ENCODE measurements at places on chromosomes 2 and 18. TPM values are rescaled to one million over a fixed set of nuclear protein-coding genes. Genes with fewer than 3 reads are reported as not detected.

The LIMS3 gene
- 0.05 TPM for polyA plus RNA-seq

The PLGLB1 gene
- 0.38 TPM for polyA plus RNA-seq

The ATP6V1B1 gene
- not detected for polyA plus RNA-seq

The ZNF514 gene
- 8.0 TPM for polyA plus RNA-seq

The TSN gene
- polyA plus RNA-seq: 78.4 TPM

The CNRIP1 gene
- not detected for polyA plus RNA-seq

The EIF2AK3 gene
- polyA plus RNA-seq: 7.9 TPM

The UGGT1 gene
- 30.9 TPM for polyA plus RNA-seq

The GULP1 gene
- 8.4 TPM for polyA plus RNA-seq

The AKAIN1 gene
- polyA plus RNA-seq: not detected

The CNDP1 gene
- not detected for polyA plus RNA-seq

The DNAJC27 gene
- polyA plus RNA-seq: 2.8 TPM

The NDUFAF7 gene
- polyA plus RNA-seq: 20.8 TPM

The RNU2-63P gene
- polyA plus RNA-seq: 2.4 TPM

The FANCL gene
- polyA plus RNA-seq: 15.1 TPM

The CLEC4F gene
- not detected for polyA plus RNA-seq

The FIGN gene
- polyA plus RNA-seq: 2.9 TPM

The CRYGD gene
- polyA plus RNA-seq: not detected

The SOWAHC gene
- 18.0 TPM for polyA plus RNA-seq

The SLC19A3 gene
- 0.58 TPM for polyA plus RNA-seq

- no peak for DNase-seq
Observed at GRCh38 chr18:44737623-44738022, 56.9 kb downstream of the SETBP1 start.

- DNase-seq: no peak
Observed at GRCh38 chr18:58338961-58339592, 289.8 kb downstream of the ALPK2 start.

- DNase-seq: no peak
Observed at GRCh38 chr2:31558401-31559295, 22.1 kb downstream of the SRD5A2 start.

DNA sequence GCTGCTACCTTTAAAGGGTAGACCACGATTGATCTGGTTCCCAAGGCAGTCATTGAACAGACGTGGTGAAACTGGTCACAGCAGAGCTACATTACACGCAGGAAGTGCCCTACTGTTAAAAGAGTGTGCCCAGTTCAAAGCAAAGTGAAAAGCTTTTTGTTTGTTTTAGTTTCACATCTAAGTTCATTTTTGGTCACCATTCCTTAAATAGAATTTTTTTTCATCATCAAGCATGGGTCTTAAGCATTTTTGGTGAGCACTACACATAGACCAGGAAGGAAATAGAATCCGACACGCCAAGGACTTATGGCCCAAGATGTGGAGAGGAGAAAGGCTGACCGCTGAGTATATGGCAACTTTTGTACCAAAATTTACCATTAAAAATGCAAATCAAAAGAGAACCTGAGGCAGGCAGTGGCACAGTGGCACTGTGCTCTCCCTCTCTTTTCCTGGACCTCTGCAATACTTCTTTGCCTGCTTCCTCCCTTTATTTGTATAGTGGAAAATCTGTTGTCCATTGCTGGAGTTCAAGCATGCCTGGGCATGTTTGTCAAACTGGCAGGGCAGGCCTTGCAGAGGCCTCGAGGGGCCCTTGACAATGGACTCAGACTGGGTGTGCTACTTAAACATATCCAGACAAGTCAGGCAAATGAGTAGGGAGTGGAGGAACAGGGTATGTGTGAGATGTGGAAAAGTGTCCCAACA is 42.6 kb upstream of the HNRNPA3 start:
- DNase-seq: peak; percentile 95

- no peak for DNase-seq
Observed at GRCh38 chr18:31791817-31792579, 31.3 kb upstream of the SLC25A52 start.

- no peak for DNase-seq
Observed at GRCh38 chr2:163028807-163029206, 190.2 kb upstream of the KCNH7 start.

- no peak for DNase-seq
Observed at GRCh38 chr2:240888130-240888889, 7.6 kb downstream of the MAB21L4 start.

DNA sequence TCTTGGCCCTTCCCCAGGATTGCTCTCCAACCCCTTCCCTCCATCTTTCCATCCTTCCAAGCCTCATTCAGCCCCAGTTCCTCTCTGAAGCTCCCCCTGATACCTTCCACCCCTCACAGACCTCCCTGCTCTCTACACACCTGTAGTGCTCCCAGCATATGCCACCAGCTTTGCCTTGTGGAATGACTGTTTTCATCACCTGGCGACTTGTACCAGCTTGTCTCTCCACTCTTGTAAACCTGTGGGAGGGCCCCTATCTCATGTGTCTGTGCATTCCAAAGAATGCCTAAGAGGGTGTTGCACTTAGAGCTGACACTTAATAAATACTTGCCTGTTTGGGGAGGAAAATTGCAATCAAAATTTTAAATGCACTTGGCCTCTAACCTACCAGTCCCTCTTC is 198.7 kb downstream of the BCL11A start:
- DNase-seq: peak; percentile 55

DNA sequence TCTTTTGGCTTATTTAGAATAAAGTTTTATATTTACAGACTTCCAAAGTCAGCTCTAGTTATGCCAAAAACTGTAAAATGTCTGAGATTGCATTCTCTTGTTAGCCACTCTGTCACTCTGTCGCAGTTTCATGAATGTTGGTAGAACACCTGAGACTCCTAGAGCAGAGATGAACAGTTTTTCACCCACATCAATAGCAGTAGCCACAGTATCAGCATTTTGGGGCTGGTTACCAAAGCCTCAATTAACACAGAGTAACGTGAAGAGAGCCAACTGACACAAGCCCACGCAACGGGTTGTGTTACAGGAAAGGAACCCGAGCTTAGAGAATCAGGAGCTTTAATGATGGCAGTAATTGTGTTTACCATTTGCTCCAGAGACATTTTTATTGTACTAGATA is 443.0 kb upstream of the SLC39A10 start:
- DNase-seq: no peak

DNA sequence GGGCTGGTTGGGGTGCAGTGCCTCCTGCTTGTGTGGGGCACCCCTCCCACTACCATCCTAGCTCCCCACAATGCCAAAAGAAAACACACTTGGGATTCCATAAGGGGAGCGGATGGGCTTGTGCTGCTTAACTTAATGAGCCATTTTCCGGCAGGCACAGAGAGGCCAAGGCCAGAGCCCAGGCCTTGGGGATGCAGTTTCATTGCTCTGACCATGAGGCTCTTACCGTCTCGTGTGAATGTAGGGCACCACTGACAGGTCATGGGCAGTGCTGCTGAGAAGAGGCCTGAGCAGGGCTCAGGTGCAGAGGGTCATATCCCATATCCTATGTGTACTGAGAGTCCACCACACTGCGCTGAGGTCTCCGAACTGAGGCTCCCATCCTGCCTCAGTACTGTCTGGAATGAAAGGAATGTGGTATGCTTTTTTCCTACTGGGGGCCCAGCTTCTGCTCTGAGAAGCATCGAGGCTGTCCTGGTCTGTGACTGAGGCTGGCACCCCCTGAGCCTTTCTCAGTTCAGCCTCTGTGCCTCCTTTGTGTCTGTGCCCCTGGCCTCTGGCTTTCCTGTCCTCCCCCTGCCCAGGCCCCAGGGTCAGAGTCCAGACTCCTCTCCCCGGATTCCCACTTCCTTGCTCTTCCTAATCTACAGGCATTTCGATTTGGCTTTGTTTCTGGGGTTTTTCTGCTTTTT is 45.2 kb upstream of the MAPRE3 start:
- no peak for DNase-seq

DNA sequence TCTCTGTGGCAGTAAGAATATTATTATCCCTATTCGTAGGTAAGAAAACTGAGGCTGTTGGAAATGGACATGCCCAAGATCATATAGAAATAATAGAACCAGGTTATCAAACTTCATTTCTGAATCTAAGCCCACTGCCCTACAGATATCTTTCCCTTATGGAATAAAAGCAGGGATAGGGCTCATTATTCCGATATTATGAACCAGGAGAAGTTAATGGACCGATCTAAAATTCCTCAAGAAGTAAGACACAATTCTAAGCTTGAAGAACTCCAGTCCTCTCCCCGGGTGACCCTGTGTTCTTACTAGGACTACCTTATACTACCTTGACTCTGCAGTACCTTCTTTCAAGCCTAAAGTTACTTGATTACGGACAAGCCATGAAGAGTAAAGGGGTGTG is 8.4 kb upstream of the MYCN start:
- DNase-seq: no peak

- DNase-seq: no peak
Observed at GRCh38 chr2:48339451-48339850, 190.5 kb upstream of the STON1 start.

GRCh38 chr2:149490296-149490695 is 97.3 kb downstream of the MMADHC start:
- no peak for DNase-seq

DNA sequence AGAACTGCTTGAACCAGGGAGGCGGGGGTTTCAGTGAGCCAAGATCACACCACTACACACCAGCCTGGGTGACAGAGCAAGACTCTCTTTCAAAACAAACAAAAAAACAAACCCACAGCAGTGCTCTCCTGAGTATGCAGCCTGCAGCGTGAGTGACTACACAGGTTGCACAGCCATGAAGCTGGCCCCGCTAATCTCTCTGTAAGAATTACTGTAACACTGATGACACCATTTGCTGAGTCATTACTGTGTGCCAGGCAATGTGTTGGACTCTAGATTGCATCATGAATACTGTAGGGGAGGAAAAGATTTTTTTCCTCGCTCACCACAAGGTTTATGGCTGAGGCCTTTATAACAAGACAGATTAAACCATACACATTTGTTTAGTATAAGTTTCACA is 118.6 kb upstream of the ATP8B1 start:
- no peak for DNase-seq

DNA sequence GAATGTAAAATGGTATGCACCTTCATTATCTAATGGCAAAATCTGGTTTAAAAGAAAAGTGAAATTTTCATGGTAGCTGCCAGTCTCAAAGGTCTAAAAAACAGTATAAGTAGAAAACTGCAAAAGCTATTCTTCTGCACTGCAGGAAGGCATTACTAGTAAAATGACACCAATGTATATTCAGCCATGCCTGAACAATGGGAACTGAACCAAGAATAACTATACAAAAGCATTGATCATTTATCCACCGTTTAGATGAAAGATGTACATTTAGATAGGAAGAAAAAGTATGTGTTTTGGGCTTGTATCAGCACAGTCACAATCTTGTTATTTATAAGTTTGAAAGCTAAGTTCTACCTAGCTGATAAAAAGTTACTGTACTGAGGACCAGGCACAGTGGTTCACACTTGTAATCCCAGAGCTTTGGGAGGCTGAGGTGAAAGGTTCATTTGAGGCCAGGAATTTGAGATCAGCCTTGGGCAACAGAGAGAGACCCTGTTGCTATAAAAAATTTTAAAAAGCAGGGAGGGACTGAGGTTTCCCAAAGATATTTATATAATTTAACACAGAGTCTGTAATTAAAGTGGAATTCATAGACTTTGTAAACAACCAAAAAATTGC is 163.1 kb upstream of the WDSUB1 start:
- DNase-seq: no peak

DNA sequence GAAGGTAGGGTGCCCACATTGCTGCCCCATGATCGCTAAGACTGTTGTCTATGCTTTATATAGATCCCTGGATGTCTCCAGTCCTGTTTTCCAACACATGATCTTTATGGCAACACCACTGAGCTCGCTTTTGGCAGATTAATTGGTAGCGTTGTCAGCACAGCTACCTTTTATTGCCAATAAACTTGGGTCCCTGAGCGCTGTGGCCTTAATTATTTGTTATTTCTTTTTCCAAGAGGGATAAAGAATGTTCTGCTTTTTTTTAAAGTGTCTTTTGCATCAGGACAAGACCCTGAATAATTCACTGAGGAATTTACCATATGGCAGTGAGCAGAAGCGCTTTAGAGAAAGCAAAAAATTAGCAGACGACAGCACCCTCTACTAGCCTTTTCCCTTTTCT is 113.5 kb downstream of the COLEC12 start:
- DNase-seq: no peak

DNA sequence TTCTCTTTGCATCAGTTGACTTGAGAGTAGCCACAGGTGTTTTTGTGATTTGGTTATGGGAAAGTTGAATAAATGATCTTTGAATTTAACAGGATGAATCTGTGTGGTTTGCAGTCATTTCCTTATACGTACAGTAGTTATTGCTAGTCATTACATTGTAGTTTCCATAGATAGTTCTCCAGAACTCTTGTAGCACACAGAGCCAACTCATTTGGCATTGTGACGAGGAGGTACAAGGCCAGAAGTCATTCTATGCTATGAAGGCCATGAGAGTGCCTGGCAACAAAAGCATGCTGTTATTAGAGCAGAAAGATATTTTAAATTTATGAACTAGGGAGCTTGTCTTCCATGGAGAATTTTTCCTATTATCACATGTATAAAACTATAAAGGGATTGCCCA is 973.0 kb upstream of the CHAC2 start:
- no peak for DNase-seq

DNA sequence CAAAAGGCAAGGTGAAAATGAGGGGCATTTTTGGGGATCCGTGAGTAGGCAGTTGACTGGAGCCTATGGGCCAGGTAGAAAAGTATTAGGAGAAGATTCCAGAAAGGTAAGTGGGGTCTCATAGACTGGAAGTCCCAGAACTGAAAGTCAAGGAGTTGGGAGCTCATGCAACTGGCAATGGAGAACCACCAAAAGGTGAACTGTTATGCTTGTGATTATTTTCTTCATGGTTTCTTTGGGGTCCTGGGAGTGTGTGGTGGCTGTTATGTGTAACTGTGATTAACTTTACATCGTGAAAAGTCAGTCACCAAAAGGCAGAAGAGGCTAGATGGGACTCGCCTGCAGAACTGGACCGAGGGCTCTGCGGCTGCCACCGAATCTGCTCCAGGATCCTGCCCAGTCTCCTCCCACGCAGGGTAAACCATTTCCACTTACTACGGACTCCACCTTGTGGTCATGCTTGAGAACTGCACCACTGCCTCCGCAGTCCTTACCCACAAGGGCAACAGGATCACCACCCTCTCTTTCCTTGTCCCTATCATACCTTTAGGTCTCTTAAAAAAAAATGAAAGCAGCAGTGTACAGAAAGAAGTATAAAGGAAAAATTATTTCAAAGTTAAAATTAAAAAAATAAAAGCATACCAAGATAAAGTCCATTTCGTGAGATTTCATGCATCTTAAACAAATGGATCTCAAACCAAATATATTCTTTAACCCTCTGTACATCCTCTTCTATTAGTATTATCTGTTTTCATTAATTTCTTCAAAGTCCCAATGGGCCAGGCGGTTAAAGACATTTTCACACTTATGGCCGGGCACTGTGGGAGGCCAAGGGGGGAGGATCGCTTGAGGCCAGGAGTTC is 15.6 kb upstream of the CEP68 start:
- DNase-seq: no peak

DNA sequence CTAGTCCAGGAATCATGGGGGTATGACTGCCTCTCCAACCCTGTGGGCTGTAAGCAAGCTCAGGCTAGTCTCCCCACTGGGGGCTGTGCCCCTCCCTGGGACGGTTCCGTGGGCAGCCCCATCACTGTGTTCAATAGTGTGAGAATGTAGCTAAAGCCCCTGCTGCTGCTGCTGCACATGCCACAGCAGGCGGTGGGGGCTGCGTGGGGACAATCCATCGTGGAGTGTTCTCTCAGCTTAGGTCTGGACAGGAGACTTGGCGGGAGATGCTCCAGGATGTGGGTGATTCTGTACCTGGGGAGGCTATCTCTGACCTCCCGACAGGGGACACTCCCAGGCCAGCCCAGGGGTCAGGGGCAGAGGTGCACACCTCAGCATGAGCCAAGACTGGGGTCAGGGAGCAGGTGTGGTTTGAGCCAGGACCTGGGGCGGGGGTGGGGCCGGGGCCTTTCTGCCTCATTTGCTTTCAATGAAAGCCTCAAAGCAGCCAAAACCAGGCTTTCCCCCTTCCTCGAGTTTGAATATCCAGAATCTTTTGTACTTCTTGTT is 10.2 kb downstream of the PKDCC start:
- no peak for DNase-seq
